HTR-8/SVneo (cell line): ENCODE measurements at places on chromosomes 1 and 21.

DNA sequence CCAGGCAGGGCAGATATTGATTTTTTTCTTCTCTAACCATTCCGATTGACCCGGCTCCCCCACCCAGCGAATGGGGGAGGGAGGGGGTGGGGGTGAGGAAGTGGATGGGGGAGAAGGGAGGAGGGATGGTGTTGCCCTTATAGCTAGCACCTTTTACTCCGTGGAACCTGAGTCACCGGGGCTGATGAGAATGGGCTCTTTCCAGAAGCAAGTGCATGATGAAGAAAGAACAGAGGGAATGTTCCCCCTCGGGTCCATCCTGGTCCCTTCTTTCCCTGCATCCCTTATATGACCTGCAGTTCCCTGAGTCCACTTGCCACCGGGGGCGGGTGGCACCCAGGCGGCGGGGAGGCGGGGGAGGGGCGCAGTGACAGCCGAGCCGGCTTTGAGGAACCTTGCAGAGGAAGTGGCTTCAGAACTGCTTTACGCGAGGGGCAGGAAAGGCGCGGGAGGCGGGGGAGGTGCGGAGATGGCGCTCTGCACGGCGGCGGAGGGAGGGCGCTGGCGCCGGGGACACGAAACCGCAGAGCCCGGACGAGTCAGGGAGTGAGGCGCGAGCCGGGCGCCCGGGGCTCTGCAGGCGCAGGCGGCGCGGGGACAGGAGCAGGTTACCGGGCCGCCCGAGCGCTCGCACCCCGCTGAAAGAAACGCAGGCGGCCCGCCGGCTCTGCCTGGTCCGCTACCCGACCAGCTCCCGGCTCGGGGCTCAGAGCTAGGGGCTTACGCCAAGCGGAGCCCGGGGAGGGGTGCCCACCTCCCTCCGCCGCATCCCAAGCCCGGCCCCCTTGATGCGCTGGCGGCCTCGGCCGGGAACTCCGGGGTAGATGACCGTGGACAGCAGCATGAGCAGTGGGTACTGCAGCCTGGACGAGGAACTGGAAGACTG is 49.7 kb downstream of the RASSF5 start:
- peak; percentile 42 for DNase-seq

GRCh38 chr1:167418391-167418790 is 99.9 kb downstream of the CD247 start:
- DNase-seq = no peak

- DNase-seq = no peak
Measured at GRCh38 chr21:16291296-16291695, 561.5 kb downstream of the USP25 start.

DNA sequence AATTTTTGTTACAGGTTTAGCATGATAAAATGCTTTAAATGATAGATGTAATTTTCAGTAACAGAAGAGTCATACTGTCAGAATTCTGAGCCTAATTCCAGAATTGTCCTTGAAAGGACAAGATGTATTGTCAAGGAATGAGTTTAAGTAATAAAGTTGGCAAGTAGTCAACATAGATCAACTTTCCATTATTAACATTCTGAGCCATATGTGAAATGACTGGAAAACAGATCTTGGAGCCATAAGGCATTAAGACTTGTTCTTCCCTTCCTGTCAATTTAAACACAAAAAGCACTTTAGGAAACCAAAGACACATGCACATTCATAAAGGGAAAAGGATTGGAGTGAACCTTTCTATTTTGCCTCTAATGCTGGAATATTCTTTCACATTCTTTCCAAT is 107.0 kb downstream of the ODF2L start:
- no peak for DNase-seq

GRCh38 chr1:52640697-52641096 is 7.7 kb downstream of the SHISAL2A start:
- no peak for DNase-seq

GRCh38 chr1:231921646-231922345 is 295.2 kb downstream of the DISC1 start:
- DNase-seq = no peak

- DNase-seq = no peak
Measured at GRCh38 chr1:205324781-205325180, 3.2 kb upstream of the NUAK2 start.

GRCh38 chr1:176111835-176112234 is 95.3 kb downstream of the COP1 start:
- no peak for DNase-seq

DNA sequence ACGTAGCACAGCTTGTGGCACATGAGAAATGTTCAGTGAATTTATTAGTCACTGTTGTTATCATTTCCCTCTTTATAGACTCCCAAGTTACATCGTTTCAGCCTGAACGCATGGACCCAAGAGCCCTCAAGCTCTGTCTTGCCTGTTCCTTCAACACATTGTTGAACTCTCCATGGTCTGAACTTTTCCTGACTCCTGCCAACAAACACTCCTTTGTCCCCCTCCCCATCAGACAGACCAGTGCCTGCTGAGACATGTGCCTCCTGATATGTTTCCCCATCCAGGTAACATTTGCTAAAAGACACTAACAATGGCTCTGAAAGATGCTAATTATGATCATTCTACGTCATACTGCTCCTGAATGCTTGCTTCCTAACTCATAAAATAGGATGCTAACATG is 108.7 kb upstream of the NFIA start:
- no peak for DNase-seq

DNA sequence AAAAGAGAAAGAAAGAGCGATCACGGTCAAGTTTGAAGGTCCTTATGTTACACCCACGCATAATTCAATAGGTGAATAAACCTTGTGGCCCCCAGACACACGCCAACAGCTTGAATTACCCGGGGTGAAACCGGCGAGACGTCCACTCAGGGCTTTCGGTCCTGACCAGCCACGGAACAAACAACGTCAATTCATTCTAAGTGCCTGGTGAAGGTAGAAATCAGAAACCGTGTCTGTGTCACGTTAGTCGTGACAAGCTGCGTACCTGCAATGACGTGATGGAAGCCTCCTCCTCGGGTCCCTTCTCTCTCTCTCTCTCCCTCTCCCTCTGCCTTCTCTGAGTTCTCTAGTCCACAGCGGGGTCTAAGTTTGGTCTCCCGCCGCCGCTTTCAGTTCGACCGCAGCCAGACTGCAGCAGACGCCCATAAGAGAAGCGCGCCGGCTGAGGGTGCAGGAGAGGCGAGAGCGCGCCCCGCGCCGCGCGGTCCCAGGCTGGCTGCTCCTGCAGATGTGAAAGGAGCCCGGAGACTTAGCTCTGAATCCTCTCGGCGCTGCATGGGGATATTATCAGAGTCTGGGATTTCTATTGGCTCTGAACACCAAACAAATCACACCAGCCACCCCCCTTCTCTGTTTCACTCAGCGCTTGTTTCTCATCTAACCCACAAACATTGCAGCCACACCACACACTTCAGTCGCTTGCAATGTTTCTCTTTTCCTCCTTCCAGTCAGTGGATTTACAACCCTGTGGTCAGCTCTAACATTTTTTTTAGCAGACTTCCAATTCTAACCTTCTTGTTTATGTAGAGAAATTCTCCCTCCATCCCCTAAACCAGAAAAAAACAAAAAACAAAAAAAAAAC is at the start of gene GREM2:
Gene GREM2 (minus strand): TSS at position 537 of the 862 bp plus-strand sequence. CDS start 118,680 bp downstream, outside the sequence.
- DNase-seq = peak; percentile 61

GRCh38 chr1:22317231-22317919 is 134.3 kb upstream of the ZBTB40 start:
- peak; percentile 33 for DNase-seq

DNA sequence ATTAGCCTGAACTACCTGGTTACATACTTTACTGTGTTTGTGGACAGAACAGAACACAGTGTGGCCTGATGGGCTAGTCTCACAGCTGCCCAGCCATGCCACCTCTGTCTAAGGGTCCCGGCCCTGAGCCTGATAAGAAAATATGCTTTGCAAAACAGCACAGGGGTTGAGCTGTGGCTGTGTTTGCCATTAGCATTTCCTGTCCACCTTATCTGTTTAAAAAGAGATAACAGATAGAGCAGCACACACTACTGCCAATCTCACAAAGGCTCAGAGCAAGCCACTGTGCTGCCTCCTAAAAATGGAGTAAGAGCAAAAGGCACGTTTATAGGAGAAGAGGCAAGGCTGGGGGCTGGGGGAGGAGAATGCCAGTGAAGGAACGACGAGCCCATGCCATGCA is 95.0 kb downstream of the SUSD4 start:
- DNase-seq = no peak
